ENCODE measurements at places on chromosomes 7 and 10. TPM values are rescaled to one million over a fixed set of nuclear protein-coding genes. Genes with fewer than 3 reads are reported as not detected.
A peak's percentile ranks its signal among the peaks of the same experiment; 100 is the strongest.

- DNase-seq: peak; percentile 10
Measured at GRCh38 chr7:88169717-88170320, 50.0 kb downstream of the SRI start.

- DNase-seq: no peak
Measured at GRCh38 chr10:99450156-99450555, 19.7 kb upstream of the GOT1 start.

- no peak for DNase-seq
Measured at GRCh38 chr10:110431659-110432058, 66.0 kb upstream of the DUSP5 start.

- no peak for DNase-seq
Measured at GRCh38 chr10:117763528-117763927, 221.0 kb downstream of the EMX2 start.

DNA sequence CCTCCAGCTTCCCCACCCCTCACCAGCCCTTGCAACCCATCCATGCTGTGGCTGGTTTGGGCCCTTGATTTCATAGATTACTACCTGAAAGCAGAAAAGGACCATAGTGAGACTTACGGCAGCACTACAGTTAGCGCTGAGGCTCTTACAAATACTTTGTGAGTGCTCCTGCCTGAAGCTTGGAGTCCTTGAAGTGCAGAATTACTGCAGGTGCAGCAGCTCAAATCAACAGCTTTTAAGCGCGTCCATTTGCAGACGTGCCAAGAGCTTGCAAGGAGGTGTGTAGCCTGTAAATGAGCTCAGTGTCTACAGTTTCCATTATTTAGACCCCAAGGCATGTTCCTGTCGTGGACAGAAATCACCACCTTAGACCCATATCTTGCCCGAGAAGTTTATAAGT lies 103.0 kb downstream of the CELF2 start:
- no peak for DNase-seq

DNA sequence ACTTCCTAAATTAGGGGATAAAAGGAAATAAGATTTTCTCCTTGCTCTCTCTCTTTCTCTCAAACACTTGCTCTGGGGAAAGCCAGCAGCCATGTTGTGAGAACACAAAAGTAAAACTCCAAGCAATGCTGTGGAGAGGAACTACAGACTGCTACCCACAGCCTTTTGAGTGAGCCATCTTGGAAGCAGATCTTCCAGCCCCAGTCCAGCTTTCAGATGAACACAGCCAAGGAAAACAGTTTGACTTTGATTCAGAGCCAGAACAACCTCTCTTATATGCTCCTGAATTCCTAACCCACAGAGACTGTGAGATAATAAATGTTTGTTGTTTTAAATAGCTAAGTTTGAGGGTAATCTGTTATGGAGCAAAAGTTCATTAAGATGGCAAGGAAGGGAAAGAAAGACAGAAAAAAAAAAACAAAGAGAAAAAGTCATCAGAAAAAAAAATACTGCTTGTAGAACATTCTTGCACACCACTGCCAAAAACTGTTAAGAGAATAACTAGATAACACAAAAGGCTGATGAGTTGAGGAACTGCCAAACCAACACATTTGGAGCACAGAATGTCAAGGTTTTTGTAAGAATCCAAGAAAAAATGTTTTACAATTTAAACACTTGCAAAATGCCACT lies 20.9 kb upstream of the PRKAR2B start:
- no peak for DNase-seq

DNA sequence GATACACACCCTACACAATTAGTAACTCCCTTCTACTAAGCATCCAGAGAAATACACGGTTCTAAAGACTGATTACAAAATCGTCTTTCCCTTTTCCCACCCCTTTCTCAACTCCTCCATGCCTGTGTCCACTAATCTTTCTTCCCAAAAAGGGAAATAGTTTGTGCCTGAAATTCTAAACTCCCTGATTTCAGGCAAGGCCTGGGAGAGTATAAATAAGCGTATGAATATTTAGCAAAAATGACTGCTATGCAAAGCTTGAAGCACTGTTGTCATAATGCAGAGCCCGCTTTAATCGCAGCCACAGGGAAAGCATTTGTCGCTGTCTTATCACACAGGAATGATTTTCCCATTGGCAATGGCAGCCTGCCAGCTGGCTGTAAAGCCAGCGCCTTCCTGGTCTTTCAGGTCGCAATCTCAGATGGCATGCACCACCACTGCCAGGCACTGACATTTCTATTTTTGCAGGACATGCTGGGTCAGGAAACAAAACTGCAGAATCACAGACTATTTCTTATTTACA lies 142.9 kb upstream of the PCGF5 start:
- DNase-seq: no peak

DNA sequence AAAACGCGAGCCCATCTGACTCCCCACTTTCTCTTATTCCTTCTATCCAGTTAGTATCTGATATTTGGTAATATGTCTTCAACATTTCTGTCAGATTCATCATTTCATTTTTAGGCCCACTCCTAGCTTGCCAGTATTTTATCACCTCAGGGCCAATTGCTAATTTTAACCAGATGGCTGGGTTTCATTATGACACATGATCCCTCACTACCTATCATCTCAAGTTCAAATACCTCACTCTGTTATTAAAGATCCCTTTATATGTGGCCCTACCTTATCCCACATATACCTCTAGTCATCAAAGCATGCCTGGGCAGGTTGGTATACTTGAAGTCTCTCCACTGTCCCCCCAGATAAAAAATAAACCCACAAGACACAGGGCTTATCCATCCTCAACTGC lies 104.9 kb downstream of the RNLS start:
- DNase-seq: no peak

DNA sequence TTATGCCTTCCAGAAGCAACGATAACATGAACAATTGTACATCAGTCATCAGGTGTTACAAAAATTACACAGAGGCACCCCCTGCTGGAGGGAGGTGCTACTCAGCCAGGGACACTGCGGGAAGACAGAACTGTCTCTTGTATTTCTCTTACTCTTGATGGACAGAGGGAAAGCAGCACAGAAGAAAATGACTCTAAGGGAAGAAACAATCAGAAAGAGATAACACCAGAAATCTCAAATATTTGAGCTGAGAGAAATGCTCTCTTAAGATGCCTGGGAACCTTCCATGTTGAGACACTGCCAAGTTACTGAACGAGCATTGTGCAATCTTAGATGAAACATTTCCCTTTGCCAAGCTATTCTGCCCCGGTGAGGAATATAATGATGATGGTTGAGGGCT lies 227.6 kb upstream of the NPSR1 start:
- DNase-seq: no peak

- DNase-seq: no peak
Measured at GRCh38 chr7:36600869-36601530, 123.3 kb downstream of the AOAH start.

GRCh38 chr7:82672078-82672477 lies 228.5 kb upstream of the CACNA2D1 start:
- DNase-seq: no peak

GRCh38 chr10:77420947-77421523 lies 216.6 kb downstream of the KCNMA1 start:
- DNase-seq: no peak

- no peak for DNase-seq
Measured at GRCh38 chr10:101322266-101323108, 31.5 kb upstream of the BTRC start.

DNA sequence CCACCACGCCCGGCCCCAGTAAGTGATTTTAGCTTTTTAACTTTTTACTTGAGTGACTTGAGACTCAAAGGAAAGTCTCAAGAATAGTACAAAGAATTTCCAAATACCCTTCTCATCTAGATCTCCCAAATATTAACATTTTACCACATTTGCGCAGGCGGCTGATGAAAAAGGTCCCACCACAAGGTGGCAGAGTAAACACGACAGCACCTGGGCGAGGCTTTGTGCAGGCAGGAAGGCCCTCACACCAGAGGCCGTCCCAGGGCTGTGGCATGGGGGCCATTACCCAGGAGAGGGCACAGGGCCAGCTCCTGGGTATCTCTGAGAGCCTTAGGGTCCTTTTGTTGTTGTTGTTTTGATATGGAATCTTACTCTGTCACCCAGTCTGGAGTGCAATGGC lies 50.0 kb upstream of the WIPI2 start:
- DNase-seq: no peak

DNA sequence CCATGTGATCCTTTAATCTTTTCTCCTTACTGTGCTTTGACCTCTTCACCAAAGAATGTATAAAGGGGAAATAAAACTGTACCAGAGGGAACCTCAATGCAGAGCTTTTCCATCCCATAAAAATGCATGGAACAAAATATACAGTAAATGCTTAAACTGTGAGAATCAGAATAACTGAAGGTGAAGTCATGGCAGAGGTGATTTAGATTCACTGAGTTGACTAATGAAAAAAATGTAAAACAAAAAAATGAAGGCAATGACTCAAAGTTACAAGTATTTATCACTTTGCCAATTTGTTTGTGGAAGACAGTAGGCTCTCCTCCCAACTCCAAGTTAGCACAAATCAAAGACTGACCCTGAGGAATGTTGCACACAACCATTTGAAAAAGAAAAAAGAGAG lies 1331.6 kb upstream of the SORCS1 start:
- no peak for DNase-seq

DNA sequence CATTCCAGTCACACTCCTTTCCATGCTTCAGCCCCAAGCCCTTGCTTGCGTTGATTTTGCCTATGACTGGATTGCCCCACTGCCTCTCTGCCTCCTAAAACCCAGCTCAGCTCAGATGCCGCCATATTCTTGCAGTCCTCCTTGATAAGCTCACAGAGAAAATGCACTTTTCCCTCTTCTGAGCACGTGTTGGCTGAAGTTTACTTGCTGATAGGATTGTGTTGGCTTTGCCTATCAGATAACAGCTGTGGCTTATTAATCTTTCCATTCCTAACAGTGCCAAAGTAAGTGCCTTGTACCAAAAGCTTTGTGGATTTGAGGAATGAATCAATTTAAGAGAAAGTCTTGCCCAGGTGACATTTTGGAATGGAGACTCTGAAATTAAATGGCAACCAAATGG lies 249.2 kb downstream of the PHTF2 start:
- no peak for DNase-seq

GRCh38 chr7:159136013-159136412 lies 8.7 kb downstream of the VIPR2 start:
- no peak for DNase-seq

DNA sequence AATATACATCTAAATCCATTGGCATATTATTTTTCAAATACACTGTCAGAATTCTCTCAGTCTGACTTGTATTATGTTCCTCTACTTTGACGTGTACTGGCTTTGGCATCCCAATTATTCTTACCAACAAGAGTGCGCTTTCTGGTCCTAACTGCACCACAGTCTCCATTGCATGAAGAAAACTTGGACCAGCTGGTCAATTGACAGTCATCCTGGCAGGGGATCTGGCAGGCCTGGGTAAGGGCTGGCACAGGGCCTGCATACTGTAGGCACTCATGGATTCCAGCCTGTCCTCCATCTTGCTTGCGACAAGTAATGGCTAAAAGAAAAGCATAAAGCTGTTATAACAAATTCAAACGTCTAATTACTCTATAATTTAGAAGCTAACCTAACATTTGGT lies 384.9 kb downstream of the THSD7A start:
- no peak for DNase-seq

DNA sequence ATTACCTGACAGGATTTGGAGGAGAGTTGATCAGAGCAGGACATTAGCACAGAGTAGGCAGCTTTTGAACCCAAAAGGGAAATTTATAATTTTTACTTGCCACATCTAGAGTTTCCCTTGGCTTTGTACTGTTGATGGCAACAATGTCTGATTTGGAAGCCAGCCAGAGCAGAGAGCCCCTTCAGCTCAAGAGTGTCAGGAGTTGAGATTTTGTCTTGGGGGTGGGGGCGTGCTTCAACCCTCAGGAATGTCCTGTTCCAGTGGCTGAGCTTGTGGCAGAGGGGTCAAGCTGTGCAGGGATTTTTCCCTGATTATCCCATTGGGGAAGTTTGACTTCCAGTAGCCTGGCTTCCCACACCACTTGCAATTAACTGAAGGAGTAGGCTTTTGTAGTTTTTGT lies 27.0 kb downstream of the SP4 start:
- DNase-seq: no peak

The CCDC3 gene
- 1.8 TPM for total RNA-seq

The FEZF1 gene
- total RNA-seq: not detected

The CNNM1 gene
- not detected for total RNA-seq

The LLCFC1 gene
- not detected for total RNA-seq

The SFRP4 gene
- 0.39 TPM for total RNA-seq

The C10orf90 gene
- total RNA-seq: not detected

The SPDYE9 gene
- not detected for total RNA-seq

The FKBP6 gene
- not detected for total RNA-seq

The EMX2 gene
- total RNA-seq: 1.3 TPM

The GPER1 gene
- total RNA-seq: 1.8 TPM

The SP8 gene
- not detected for total RNA-seq

The DRGX gene
- total RNA-seq: not detected

The NRF1 gene
- total RNA-seq: 12.2 TPM

The SUN3 gene
- total RNA-seq: 0.64 TPM

The HOXA3 gene
- 6.1 TPM for total RNA-seq

The CFAP70 gene
- 0.39 TPM for total RNA-seq

The KIAA1217 gene
- total RNA-seq: 27.3 TPM

The HKDC1 gene
- total RNA-seq: 0.58 TPM

The HOXA5 gene
- total RNA-seq: 23.5 TPM

The SLC13A1 gene
- not detected for total RNA-seq

Measured in glomerular endothelial cell (primary cell).